G401 (cell line): ENCODE measurements at places on chromosomes 3 and 15.

DNA sequence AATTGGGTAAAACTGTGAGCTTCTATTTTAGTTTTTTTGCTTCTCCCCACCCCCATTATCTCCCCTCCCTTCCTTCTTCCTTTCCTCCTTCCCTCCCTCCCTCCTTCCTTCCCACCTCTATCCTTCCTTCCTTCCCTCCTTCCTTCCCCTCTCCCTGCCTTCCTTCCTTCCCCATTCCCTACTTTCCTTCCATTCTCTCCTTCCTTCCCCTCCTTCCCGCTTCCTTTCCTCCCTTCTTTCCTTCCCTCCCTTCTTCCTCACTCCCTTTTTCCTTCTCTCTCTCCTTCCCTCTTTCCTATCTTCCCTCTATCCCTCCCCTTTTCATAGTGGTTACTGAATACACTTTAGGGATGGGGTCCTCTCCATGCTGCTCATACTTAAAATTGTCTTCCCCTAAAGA, 40.4 kb upstream of the C3orf22 start:
- no peak for DNase-seq

GRCh38 chr15:70479785-70480184, 283.6 kb downstream of the UACA start:
- no peak for DNase-seq

DNA sequence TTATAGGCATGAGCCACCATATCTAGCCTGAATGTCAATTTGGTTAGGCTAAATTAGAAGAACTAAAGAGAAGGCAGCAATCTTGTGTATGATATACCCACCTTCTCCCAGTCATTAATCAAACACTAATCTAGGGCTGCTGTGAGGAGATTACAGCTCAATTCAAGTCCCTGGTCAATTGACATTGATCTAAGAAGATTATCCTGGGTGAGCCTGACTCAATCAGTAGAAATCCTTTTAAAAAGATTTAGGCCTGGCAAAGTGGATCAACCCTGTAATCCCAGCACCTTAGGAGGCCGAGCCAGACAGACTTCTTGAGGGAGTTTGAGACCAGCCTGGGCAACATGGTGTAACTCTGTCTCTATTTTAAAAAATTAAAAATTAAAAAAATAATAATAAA, 2.5 kb upstream of the DNAH12 start:
- DNase-seq = no peak

- no peak for DNase-seq
Observed at GRCh38 chr3:18529631-18530030, 104.5 kb upstream of the SATB1 start.

DNA sequence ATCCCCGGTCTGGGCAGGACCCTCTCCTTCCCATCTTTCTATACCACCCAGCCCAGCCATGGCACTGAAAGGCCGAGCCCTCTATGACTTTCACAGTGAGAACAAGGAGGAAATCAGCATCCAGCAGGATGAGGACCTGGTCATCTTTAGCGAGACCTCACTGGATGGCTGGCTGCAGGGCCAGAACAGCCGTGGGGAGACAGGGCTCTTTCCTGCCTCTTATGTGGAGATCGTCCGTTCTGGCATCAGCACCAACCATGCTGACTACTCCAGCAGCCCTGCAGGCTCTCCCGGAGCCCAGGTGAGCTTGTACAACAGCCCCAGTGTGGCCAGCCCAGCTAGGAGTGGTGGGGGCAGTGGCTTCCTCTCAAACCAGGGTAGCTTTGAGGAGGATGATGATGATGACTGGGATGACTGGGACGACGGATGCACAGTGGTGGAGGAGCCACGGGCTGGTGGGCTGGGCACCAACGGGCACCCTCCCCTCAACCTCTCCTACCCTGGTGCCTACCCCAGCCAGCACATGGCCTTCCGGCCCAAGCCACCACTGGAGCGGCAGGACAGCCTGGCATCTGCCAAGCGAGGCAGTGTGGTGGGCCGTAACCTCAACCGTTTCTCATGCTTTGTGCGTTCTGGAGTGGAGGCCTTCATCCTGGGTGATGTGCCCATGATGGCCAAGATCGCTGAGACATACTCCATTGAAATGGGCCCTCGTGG, 1.5 kb downstream of the SNX33 start:
- DNase-seq = no peak

GRCh38 chr3:156635034-156635433, 39.4 kb upstream of the TIPARP start:
- no peak for DNase-seq

- DNase-seq = no peak
Observed at GRCh38 chr3:63762180-63762579, 56.9 kb upstream of the C3orf49 start.

GRCh38 chr3:192259661-192260060, 467.7 kb downstream of the FGF12 start:
- DNase-seq = no peak

GRCh38 chr3:158248261-158248660, 138.4 kb downstream of the RSRC1 start:
- DNase-seq = no peak
